ENCODE measurements at places on chromosomes 2 and 18.

- DNase-seq: no peak
Measured at GRCh38 chr2:72116081-72116533, 31.6 kb downstream of the CYP26B1 start.

DNA sequence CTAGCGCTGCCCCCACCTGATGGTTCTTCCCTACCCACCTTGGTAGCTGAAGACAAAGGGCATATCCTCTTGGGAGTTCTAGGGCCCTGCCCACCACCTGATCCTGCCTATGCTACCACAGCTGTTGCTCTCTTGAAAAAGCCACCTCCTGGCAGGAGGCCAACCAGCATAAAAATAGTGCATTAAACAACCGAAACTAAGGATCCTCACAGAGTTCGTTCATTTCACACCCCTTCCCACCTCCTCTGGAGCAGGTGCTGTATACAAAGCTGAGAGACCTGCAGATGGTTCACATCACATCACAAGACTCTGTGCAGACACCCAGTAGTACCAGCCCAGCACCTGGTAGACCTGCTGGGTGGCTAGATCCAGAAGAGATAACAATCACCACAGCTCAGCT is 1348.0 kb upstream of the TMEFF2 start:
- DNase-seq: no peak

- no peak for DNase-seq
Measured at GRCh38 chr18:67411116-67411515, 105.4 kb downstream of the DSEL start.

GRCh38 chr18:22999212-22999611 is 66.1 kb downstream of the RBBP8 start:
- no peak for DNase-seq

- no peak for DNase-seq
Measured at GRCh38 chr2:242002944-242003343, 133.4 kb downstream of the RTP5 start.

DNA sequence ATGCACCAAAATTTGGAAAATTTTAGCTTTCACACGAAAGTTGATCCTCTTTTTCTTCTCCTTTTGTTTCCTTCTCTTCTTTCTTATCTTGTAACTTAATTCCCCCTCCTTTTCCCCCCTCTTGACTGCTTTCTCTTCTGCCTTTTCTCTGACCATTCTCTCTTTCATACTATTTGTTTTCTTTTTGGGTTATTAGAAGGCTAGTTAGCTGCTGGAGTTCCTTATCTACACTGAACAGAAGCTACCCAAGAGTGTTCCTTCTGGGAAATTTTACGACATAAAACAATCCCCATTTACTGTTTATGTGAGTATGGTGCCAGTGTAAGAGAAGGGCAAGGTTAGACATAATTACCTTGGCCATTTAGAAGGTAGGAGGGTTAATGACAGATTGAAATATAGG is 218.4 kb upstream of the DTNA start:
- no peak for DNase-seq

GRCh38 chr2:152450176-152450575 is 115.2 kb downstream of the FMNL2 start:
- DNase-seq: no peak

- no peak for DNase-seq
Measured at GRCh38 chr2:236051806-236052205, 116.4 kb downstream of the GBX2 start.

DNA sequence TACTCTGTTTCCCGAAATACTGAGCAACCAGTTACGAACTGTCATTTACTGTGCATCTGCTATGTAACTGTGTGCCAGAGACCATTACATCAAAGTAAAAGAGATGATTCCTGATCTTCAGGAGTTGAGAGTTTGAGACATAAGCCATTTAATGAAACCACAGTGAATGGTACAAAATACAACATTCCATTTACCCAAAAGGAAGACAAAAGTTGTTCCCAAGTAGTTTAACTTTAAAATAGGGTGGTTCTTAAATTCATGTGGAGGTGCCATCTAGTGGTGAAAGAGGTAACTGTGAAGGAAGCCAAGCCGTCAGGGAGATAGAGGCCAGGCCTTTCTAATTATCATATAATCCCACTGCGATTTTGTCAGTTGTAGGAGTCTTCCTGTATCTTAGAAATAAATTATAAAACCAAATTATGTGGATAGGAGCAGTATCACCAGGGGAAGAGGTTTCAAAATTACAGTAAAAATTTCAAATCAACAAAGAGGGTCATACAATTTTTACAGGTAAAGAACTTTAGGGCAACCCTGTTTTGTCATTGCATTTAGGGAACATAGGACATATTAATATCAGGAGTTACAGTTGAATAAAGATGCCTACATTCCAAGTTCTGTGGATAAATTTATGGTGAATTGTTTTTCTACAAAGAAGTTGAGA is 67.7 kb downstream of the EPAS1 start:
- DNase-seq: no peak

DNA sequence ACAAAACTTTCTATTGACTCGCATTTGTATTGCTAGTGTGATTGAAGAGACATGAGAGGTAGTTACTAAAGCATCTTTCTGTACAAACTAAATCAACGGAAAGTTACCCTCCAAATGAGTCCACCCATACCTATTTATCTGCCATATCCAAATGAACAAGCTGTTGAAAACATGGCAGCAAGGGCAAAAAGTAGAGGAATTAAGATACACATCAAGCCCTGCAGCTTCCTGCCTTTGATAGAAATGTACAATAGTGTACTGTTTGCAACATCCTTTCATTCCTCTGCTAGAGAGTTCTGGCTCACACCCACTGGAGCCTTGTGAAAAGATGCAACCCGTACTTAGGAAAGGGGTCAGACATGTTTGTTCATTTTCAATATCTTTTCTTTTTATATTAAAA is 122.5 kb downstream of the ERBB4 start:
- DNase-seq: no peak

DNA sequence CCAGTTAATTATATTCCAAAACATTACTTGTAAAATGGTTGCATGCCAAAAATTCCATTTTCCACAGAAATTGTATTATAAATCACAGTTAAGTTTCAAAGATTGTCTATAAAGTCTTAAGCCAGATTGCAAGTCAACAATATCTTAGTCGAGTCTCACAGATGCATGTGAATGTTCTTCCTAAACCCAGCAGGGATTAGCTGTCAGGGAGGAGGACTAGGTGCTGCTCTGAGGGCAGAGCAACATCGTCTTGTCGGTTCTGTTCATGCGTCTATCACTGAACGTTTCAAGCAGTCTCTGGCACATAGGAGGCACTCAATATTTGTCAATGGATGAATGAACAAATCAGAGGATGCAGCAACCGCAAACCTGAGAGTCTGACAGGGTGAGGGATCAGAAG is 27.0 kb downstream of the EPB41L3 start:
- DNase-seq: no peak

DNA sequence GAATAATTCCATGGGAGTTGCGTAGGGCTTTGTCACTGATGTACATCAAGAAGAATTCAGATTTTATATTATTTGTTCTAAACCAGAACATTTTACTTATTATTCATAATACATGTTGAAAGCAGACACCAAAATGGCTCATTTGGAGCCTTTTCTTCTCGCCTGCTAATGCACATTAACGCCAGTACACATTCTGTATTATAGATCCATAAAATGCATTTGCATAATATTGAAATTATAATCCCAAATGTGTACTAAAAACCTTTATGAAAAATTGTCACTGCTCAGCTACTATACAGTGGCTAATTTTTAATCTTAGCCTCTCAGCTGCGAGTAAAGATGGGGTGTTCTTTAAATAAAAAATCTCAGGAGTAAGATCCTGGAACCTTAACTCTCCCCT is 452.2 kb upstream of the HNRNPA3 start:
- DNase-seq: no peak

DNA sequence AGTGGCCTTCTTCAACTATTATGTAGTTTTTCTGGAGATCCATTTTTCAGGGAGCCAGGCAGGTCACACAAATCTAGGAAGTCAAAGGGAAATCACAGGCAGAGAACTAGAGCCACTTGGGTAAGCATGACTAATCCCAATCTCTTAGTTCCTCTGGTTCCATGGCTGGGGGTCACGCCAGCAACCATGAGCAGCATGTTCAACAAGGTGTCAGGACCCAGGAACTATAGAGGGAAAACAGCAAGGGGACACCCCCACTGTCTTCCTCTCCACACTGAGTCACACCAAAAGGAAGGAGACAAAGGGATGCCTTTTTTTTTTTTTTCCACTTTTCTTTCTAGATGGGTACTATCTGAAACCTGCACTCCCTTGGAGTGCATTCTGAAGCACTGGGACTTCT is 250.9 kb downstream of the OTX1 start:
- DNase-seq: no peak

- DNase-seq: no peak
Measured at GRCh38 chr18:24922491-24922890, 429.5 kb downstream of the ZNF521 start.

GRCh38 chr2:39697454-39697853 is 31.7 kb downstream of the TMEM178A start:
- no peak for DNase-seq

DNA sequence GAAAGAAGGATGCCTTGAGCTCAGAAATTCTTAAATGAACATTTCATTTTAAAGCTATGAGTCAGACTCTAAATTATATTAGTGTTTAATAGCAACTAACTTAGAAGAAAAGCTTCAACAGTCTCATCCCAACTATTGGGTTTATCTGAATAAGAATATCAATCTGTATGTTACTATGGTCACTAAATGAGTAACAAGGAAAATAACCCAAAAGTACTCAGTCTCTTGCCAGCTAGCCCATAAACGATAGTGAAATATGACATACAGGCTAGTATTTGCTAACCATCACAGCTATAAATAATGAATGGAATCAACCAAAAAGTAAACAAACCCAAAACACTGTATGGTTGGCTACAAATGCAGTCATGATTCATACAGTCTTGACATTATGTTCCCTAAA is 174.9 kb downstream of the RAB3GAP1 start:
- no peak for DNase-seq

DNA sequence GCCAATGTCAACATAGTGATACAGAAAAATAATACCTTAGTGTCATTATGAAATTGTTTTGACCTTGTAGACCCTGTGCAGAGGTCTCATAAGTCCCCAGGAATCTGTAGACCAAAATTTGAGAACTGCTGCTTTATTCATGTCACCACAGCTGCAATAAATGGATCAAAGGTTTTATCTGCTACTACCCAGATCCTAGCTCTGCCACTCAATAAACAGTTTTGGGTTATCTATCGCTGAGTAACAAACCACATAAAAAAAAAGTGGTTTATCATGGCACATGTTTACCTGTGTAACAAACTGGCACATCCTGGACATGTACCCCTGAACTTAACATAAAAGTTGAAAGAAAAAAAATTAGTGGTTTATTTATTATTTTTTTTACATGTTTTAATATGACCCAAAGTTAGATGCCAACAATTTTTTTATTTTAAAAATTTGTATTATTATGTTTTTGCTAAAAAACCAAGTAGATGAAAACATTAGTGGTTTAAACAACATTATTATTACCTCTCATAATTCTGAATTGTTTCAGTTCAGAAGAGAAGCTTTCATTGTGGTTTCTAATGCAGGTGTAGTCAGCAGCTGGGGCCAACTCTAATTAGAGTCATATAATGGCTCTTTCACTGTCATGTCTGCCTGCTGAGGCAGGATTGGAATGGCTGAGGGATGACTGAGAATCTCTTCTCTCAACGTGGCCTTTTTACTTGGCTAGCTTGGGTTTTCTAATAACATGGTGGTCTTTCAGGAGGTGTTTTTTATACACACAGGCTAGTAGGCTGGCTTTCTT is 103.3 kb upstream of the SLC38A11 start:
- no peak for DNase-seq

DNA sequence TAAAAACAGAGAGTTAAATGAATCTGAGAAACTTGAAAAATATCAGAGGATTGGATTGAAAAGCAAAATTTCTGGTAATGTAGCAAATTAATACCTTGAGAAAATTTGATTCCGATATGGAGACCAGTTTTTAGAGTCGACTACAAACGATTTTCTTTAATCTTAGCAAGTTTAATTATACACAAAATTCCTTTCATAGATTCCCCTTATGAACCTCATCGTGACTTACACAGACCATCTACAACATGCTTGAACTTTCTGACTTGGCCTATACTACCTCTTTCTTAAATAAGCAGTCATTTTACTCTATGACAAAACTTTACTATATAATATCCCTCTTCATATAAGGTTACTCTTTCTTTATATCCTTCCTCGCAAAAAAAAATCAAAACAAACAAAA is 769.6 kb upstream of the CRIM1 start:
- DNase-seq: no peak

DNA sequence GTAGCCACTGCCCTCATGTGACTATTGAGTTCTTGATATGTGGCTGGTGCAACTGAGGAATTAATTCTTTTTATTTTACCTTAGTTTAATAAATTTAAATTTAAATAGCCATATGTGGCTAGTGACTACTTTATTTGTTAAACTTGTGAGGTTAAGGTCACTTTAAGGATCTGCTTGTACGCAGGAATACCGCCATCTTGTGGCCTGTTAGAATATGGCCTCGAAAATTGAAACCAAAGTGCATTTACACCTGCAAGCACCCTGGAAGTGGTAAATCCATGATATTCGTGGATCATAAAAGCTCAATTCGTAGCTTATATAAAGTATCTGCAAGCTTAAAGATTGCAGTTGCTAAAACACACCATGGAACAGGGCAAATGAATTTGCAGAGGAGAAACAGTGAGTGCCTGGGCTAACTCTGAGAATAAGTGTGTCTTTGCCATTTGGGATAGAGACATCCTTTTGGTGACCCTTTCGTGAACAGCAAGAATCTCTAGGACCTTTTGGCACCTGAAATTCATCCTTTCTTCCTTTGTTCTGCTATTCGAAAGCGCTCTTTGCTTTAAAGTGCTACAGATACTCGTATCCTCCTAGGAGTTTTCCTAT is 59.9 kb upstream of the REG3A start:
- DNase-seq: no peak

Measured in bone marrow (tissue), 2 donors.